ENCODE measurements at places on chromosomes 3 and 15.

- DNase-seq: no peak
These were observed 81.0 kb upstream of the LMCD1 start for GRCh38 chr3:8420612-8421011.

DNA sequence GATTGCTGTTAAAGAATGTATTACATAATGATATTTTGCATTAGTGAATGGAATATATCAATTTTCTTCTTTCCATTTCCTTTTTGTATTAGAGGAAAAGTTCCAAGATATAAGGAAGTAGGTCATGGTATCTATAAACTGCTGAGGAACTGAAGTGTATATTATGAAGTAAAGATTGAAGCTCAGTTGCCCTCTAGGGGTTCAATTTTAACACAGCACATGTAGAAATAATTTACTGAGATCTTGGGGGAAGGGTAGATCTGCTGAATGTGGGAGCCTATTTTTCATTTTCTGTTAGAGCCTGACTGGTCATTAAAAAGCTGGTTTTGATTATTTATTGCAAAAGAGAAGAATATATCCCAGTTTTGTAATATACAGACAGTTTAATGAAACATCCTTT is 45.2 kb downstream of the CMC1 start:
- DNase-seq: no peak

GRCh38 chr15:49382394-49382793 is 40.6 kb upstream of the FGF7 start:
- no peak for DNase-seq

DNA sequence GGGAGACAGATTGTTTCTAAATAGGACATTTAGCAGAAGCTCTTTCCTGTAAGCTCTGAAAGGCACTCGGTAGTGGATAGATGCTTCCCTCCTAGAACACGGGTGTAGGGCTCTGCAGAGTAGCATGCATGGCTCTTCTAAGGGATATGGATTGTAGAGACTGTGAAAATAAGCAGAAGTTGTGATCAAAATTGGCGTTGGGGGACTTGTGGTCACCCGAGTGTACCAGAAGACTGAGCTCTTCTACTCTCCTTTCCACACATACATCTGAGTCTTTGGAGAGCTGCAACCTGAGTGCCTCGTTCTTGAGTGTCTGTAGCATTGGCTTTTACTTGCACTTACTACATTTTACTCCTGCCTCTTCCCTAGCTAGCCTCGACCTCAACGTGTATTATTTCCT is 197.7 kb downstream of the LPP start:
- no peak for DNase-seq

DNA sequence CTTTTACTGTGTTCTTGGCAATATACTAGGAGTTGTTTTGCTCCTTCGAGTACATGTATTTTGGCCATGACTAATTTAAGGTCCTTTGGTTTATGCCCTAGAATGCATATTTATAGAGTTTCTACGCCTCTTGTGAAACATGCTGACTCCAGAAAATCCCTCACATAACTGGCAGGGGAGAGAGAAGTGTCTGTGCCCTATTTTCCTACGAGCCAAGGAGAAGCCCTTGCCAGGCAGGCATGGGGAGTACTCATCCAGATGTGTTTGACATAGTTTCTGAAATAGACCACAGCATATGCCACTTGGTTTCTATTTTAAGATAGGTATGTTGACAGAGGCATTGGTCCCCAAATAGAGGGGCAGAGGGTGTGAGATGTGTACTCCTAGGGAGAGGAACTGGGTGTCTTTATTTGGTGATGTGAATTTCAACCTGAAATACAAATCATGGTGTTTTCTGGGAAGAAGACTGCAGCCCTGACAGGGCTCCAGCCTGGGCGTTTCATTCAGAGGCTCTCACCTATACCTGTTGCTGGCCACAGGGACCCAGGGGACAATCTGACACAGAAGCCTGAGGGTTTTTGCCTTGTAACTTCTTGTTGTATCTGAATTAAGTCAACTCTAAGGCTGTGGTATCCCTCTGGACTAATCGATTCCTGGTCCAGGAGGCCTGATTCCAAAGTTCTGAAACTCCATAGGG is 267.8 kb upstream of the C2CD4B start:
- no peak for DNase-seq

- no peak for DNase-seq
These were observed 966 bp downstream of the ALAS1 start for GRCh38 chr3:52198643-52199608.
